ENCODE measurements at places on chromosomes 4 and X.

- no peak for DNase-seq
Measured at GRCh38 chr4:8820178-8821102, 51.2 kb downstream of the HMX1 start.

GRCh38 chrX:136097871-136098805, 49.2 kb upstream of the FHL1 start:
- DNase-seq: no peak

DNA sequence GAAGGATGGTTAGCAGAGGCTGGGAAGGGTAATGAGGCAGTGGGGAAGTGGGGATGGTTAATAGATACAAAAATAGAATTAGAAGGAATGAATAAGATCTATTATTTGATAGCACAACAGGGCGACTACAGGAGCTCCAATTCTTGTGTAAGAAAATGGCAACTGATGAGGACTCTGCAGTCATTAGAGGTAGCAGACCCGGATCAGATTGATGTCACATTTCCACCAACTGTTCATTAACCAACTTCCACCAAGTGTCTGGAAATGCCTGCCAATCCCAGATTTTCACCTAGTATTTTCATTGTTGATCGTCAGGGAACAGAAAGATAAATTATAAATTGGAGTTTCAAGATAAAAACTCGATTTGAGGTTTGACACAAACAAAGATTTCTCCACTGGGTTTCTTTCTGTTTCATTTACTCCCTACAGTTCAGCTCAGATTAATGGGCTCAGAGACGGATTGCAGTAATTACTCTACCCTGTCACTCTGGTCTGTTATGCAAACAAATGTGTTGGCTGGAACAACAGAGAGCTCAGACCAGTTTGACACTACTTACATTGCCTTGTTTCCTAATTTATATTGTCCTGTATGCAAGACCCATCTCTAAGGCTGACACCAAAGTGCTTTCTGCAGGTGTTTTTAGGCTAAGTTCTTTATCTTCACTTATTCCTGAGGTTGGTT, 909.2 kb upstream of the PRKX start:
- no peak for DNase-seq

DNA sequence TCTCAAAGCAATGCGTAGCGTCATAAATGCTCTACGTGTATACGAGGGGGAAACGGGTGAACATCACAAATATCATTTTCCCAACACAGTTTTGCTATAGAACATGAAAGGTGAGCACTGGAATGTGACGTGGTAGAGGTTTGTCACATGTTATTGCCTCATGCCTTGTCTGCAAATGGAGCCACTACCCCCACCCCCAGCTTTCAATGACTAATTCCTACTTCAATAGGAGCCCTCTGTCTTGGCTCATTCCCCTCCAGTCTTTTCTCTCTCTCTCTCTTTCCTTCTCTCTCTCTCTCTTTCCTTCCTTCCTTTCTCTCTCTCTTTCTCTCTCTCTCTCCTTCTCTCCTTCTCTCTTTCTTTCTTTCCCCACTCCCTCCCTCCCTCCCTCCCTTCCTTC, 127.0 kb downstream of the STOX2 start:
- no peak for DNase-seq

DNA sequence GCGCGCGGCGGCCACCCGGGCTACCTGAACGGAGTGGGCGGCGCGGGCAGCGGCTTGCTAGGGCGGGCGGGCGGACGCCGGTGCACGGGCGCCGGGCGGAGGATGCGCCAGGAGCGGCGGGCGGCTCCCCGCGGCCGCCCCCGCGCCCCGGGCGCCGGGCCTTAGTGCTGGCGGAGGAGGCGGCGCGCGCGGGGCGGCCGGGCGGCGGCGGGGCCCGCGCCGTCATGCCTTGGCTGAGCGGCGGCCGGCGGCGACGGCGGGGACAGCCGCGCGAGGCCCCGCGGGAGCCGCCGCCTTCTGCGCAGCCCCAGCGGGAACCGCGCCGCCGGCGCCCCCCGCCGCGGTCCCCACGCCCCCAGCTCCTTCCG, 48.2 kb downstream of the CLDN34 start:
- no peak for DNase-seq

DNA sequence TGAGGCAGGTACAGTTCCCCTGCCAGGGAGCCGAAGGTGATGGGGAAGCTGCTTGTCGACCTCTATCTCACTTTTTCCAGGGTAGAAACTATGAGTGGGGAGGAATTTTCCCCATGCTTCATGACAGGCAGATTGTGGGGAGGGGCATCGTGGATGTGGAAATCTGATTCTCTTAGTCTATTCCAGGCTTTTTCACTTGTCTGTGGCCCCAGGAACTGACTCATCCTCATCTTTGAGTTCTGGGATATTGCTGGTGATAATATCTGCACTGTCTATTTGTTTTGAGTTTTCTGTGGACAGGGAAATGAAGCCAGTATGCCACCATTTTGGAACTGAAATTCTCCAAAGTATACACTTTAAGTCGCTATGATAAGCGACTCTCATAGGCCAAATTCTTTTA, 7.6 kb upstream of the TLR2 start:
- no peak for DNase-seq

DNA sequence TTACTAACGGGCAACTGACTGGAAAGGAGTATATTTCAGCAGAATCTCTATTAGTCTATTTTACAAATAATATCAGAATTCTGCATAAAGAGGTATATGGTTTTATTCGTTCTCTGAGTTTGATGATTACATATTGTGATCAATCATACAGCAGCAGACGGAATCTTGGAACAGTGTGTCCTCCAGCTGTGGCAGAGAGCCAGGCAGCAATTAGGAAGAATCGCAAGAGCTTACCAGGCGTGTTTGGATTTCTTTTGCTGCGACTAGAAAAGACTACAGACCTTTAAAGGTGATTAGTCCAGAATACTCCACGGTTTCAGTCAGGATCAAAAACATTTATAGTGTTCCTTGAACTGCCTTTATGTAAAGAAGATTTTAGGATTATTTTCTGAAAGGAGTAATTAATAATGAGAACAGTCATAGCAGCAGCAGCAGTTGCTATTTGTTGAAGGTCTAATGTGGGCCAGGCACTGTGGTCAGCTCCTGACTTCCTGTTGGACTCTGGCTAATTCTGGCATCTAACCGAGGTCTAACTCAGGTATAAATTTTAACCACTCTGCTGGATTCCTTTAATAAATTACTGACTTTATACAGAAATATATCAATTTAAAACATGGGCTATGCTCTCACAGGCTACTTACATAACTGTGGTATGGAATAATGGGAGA, 225.3 kb upstream of the CXorf66 start:
- no peak for DNase-seq

DNA sequence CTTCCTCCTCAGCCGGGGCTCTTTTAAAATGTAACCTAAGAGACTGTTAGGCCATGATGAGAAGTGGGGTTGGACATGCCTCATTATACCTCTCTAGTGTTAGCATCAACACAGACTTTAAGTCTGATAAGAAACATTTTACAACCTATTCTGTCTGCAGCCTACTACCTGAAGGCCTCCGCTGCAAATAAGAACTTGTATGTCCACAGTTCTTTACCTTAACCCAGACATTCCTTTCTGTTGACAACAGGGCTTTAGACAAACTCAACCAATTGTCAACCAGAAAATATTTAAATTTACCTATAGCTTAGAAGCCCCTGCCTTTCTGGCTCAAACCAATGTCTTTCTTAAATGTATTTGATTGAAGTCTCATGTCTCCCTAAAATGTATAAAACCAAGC, 1418.6 kb downstream of the STIM2 start:
- DNase-seq: no peak

DNA sequence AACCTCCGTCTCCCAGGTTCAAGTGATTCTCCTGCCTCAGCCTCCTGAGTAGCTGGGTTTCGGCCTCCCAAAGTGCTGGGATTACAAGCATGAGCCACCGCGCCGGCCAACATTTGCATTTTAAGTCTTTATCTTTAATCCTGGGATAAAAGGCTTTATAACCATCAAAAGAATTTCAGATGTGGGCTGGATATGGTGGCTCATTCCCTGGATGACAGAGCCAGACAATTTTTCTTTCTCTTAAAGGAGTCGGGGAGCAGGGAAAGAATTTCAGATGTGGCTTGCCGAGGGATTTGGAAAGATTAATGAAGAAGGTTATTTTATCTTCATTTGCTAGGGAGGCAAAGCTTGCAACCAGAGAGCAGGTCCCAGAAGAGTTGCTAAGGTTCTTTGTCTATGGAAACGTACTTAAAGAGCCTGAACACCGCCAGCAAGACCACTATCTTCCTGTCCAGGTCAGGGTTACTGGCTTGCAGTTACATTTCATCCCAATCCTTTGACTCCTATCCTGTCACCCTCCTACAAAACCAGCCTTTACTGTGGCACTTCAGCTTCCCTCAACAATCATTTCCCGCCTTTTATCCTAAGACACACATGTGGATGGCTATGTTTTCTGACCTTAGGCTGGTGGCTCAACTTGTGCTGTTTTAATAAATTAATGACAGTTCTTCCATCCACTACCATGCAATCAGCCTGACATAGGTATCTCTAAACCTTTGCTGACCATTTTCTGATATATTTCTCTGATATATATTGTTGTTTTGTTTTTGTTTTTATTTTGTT, 3.9 kb upstream of the KLHL8 start:
- no peak for DNase-seq

- no peak for DNase-seq
Measured at GRCh38 chrX:24668111-24668510, 21.0 kb upstream of the PCYT1B start.

GRCh38 chr4:88690355-88690754, 7.3 kb downstream of the NAP1L5 start:
- DNase-seq: no peak

- DNase-seq: no peak
Measured at GRCh38 chr4:101279377-101279871, 67.9 kb downstream of the PPP3CA start.

GRCh38 chr4:16757080-16757521, 141.3 kb downstream of the LDB2 start:
- DNase-seq: no peak

DNA sequence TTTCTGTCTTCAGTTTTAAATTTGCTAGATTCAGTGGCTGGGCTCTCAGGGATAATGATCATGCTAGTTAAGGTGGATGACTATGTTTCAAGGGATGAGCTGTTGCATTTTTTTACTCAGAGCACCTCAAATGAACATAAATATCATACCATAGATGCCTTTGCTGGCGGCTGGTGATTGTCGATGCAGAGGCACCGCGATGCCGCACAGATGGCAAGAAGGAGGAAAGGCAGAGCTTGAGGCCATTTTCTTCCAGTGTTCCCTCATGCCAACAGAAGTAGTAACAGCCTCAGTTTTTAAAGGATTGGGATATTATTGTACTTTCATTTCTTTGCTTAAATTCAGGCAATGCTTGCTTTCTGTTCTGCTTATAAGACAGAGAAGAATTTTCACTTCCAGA, 654.7 kb upstream of the IGFBP7 start:
- DNase-seq: no peak

GRCh38 chr4:21625447-21625846, 323.1 kb downstream of the KCNIP4 start:
- no peak for DNase-seq

DNA sequence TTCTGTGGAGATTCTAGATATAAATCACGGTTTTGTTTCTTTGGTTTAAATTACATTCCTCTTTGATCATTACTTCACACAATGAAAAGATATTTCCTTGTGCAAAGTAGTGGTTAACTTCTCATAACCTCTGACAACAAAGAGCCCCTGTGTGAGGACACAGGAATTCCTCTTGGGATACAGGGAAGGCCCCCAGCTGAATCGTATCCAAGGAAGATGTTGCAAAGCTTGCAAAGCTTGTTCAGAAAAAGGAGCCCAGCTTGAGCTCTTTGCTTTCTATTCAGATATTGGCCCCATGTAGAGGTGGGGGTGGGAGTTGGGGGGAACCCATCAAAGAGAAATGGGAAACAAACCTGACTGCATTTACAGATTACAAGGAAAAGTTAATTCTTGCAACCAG, 145.7 kb downstream of the RELL1 start:
- no peak for DNase-seq

DNA sequence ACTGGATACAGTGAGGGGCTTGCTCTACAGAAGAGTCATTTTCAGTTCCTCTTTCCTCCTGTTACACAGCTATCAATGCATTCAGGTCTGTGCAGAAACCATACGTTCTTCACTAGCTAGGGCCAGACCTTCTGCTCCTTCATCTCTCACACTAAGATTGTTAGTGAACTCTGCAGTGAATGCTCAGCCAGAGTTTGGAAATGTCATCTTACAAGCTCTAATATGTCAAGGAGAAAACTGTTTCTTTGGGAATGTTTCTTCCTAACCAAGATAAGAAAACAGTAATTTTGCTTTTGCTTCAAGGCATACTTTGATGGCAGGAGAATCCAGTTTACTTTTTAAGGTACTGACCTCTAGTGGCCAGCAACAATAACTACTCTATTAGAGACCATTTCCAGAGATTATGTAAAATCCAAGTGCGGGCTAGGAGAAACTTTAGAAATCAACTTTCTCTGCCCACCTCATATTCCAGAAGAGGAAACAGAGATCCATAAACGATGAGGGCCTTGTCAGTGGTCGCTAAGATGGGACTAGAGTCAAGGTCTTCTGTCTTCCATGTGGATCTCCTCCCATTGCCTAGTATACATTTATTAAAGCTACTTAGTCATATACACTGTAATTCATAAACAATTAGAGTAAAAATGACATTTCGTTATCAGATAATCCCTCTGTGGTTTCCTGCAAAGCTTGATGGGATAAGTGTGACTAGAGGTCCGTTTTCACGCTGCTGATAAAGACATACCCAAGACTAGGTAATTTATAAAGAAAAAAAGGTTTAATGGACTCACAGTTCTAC, 12.1 kb upstream of the CC2D2A start:
- peak; percentile 28 for DNase-seq

DNA sequence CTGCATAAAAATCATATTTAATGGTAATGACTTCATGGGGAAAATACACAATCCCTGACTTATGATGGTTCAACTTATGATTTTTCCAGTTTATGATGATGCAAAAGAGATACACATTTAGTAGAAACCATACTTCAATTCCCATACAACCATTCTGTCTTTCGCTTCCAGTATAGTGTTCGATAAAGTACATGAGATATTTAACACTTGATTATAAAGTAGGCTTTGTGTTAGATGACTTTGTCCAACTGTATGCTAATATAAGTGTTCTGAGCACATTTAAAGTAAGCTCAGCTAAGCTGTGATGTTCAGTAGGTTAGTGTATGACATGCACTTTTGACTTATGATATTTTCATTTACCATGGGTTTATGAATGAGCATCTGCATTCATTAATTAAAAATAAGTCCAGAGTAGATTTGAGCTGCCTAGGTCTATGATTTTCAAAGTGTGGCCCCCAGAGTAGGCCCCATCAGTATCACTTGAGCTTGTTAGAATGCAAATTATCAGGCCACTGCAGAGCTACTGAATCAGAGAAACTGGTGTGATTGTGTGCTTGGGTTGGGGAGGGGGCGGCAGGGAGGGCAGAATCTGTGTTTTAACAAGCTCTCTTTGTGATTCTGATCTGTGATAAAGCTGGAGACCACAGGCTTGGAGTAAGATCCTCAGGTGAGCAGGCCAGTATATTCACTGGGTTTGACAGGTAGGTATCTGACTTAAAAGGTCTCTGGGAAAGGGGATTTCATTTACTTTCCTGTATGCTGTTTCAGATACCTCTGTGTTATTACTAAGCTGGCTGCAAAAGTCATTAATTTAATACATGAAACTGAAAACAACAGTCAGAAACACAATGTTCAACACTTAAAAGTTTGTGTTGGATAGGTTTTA, 8.4 kb downstream of the ATP10D start:
- no peak for DNase-seq

- DNase-seq: no peak
Measured at GRCh38 chr4:111792632-111793031, 352.6 kb upstream of the FAM241A start.

GRCh38 chrX:115948018-115948923, 222.3 kb upstream of the AGTR2 start:
- no peak for DNase-seq

GRCh38 chr4:25956260-25956659, 42.2 kb downstream of the SMIM20 start:
- no peak for DNase-seq

- no peak for DNase-seq
Measured at GRCh38 chr4:183823434-183823833, 81.7 kb upstream of the STOX2 start.
